ENCODE measurements at places on chromosomes 5 and 9.
A peak's percentile ranks its signal among the peaks of the same experiment; 100 is the strongest.

DNA sequence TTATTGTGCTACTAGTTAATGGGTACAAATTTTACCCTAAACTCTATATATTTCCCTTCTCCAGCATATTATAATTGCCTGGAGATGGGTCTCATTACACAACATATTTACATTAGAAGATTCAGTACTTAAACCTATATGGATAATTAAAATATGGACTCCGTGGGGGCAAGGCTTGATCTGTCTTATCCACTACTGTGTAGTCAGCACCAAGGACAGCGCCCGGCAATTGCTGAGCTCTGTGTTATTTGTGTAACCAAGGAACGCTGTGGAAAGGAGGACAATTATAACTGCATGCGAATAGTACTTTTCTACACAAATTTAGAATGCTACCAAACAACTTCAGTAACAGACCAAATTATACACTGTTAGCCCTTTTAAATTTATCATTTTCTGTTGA lies 77.7 kb downstream of the DNAH5 start:
- DNase-seq, result peak; percentile 11

- DNase-seq, result no peak
These were observed 88.3 kb downstream of the PHF2 start for GRCh38 chr9:93664549-93665120.

GRCh38 chr5:124735169-124735858 lies 11.1 kb downstream of the ZNF608 start:
- peak; percentile 69 for DNase-seq

DNA sequence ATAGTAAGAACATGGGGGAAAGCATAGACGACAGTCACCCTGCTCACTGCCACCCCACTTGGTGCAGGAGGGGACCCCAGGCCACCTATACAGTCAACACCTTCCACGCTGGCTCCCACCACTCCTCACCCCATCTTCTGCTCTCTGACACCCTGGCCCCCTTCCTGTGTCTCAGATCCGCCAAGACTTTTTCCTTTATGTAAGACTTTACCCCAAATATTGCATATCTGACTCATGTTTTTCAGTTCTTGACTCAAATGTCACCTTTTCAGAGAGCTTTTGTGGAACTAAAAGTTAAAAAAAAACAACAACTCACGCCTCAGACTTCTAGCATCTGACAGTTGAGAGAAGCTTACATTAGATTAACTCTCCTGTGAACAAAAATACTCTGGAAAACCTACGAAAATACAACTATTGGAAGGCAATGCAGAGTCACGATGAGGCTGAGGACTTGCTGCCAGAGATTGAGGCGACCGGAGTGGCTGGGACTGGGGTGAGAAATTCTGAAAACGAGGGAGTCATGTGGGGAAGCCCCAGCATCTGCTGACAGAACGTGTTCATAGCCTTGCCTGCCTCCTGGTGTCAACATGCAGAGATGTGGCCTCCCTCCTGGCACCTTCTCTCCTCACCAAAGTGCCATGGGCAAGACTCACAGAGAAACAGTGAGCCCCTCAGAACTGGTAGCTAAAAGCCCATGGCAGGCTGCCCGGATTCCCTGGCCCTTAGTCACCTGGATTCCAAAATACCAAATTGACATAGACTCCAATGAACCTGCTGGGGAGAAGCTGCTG lies 22.4 kb upstream of the FCN2 start:
- DNase-seq, result no peak

DNA sequence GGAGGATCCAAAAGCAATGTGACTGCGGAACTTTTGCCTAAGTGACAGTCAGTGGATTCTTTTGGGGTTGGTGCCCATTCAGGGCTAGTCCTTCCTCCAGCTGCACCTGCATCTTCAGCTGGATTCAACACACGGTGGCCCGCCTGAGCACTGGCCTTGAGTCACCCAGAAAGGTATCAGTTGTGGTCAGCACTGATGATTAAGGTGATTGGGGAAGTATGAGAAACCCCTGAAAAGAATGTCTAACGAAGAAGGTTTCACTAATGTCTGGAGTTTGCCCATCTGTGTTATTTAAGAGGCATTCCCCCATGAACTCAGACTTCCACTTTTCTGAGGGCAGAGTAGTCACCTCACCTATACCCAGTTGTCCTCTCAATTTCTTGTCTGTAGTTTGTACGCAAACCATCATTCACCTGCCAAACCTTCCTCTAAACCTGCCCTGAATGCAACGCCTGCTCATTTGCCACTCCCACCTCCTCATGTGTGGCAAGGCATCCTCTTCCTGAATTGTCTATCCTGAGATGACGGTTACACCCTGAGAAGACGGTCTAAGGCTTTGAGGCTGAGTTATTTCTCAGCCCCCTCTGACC lies 27.2 kb downstream of the CSF2 start:
- no peak for DNase-seq

DNA sequence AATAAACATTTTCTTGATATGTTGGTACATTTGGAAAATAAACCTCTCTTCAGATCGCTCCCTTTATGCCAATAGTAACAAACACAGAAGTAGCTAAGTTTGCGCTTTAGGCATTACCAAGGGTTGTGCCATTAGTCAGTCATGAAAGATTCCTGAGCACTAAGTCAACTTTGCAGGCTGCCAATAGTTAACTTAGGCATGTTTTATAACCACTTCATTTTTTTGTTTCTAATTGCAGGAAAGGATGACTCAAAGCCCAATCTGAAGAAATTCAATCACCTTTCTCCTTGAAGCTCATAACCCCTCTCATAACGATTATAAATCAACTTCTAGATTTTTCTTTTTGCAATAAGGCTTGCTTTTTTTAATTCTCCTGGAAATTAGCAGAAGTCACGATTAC lies 517.0 kb downstream of the AGTPBP1 start:
- no peak for DNase-seq

DNA sequence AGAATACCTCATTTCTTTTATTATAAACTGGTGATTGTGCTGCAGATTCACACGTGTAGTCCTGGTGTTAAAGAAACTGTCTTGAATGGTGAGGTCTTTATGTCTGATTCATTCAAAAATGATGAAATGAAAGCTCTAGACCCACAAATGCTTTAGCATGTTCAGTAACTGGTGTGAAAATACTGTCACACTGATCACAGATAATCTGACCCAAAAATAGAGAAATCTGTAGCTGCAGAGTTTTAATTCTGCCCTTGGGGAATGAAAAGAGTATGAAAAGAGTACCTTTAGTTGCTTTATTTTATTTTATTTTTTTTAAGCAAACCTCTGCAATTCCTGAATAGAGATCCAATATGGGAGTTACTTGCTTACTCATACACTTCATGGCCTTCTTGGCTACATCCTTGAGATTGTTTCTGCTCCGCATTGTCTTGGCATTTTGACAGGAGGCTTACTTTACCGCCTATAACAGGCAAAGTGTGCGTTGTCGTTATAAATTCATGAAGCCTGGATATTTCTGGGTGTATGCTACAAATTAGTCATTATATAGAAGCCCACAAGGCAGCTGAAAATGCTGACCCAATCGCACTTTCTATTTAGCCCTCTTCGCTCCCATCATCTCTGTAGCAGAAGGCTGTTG lies 2.7 kb downstream of the RGMB start:
- no peak for DNase-seq

GRCh38 chr9:131203431-131204218 lies 72.7 kb downstream of the FAM78A start:
- DNase-seq, result no peak

DNA sequence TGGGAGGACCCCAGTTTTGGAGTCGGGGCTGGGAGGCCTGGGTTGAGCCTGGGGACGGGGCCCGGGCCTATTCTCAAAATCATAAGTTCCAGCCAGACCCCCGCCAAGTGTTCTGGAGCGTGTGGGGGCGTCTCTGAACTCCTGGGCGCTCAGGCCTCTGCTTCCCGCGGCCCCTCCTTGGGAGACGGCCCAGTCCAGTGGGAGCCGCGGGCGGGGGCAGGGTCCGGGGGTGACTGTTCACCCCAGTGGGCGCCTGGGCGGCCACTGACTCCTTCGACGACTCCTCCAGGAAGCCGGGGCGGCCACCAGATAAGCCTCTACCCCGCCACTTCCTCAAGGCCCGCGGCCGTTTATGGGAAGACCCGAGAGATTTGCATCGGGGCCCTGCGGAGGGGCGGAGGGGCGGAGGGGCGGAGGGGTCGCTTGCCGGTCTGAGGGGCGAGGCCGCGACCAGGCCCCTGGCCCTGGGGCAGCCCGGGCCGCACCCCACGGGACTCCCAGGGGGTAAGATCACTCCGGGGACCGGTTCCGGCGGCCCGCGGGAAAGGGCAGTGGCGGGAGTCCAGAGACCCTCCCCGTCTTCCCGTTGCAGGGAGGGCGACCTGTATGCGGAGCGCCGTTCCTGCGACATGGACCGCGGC lies 655 bp downstream of the TOR4A start:
- no peak for DNase-seq

DNA sequence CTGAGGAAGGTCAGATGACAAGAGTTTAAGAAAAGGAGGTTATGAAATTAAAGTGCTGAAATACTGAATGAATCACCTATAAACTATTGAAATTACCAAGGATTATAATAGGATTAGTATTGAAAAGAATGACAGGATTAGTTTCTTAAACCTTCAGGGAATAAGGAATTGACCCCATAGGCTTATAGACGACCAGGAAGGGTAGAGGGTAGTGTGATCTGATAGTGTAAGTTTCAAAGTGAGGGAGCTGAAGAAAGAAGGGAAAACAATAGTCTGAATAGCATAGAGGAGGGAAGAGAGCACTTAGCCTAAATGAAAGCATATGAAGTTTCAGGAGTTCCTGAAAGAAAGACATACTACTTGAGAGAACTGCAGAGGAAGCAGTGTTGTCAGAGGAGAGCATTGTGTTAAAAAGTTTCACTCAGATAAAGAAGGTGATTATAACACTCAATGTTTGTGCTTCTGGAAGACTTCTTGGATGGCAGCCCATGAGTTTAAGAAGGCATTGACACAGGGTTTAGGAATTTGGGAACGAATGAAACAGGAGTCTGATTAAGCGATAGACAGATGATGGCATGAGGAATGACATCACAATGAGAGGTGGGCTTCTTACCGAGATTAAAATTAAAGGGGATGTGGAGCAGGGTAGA lies 557.9 kb upstream of the GRAMD2B start:
- DNase-seq, result no peak

- no peak for DNase-seq
These were observed 362.7 kb upstream of the ADAMTS16 start for GRCh38 chr5:4777435-4777834.

DNA sequence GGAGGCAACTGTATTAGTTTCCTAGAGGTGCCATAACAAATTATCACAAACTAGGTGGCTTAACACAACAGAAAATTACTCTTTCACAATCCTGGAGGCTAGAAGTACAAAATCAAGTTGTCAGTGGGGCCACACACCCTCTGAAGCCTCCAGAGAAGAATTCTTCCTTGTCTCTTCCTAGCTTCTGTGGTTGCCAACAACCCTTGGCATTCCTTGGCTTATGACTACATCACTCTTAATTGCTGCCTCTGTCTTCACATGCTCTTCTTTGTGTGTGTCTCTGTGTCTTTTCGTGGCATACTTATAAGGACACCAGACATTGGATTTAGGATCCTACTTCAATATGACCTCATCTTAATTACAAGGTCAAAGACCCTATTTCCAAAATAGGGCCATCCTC lies 327.5 kb downstream of the CHSY3 start:
- DNase-seq, result no peak

- DNase-seq, result no peak
These were observed 89.5 kb upstream of the FSTL4 start for GRCh38 chr5:133701871-133702270.

DNA sequence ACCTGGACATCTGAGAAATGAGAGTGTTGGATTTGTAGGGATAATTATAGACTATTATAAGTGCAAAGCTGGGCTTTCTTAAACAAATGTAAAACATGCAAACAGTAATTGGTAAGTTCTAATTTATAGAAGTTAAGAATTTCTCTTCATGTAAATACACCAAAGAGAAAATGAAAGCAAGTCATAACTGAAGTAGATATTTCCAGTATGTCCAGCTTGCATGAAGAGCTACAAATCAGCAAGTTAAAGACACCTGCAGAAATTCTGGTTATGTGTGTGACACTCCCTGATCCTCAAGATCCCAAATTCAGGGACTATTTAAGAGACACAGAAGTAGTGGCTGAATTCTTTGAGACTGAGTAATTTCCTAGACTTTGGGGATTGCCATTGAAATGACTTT lies 308.9 kb downstream of the TLE4 start:
- no peak for DNase-seq

DNA sequence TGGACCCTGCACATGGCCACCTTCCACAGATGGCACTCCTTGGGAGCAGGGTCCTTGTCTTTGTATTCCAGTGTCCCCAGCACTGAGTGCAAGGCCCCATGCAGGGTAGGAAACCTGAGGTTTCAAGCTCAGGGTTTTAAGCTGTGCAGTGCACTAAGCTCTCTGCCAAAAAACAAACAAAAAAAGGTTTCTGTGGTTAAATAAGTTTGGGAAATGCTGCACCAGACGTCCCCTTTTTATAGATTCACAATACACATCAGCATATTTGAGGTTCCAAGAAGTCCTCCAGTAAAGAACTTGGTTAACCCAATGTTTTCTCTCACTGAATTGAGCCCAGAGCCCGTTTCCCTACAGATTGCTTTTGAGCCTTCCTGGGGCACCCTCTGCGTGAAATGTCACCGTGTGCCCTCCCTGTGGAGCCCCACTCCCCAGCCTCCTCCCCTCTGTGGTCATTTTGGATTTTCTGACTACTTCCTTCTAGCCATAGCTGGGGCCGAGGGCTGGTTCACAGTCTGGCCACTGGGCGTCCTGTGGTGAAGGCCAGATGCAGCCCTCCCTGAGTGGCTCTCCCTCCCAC lies 17.1 kb downstream of the DELE1 start:
- no peak for DNase-seq

- no peak for DNase-seq
These were observed 166.1 kb downstream of the RNF180 start for GRCh38 chr5:64331597-64332277.

GRCh38 chr9:85302938-85303756 lies 438.6 kb downstream of the AGTPBP1 start:
- DNase-seq, result no peak

DNA sequence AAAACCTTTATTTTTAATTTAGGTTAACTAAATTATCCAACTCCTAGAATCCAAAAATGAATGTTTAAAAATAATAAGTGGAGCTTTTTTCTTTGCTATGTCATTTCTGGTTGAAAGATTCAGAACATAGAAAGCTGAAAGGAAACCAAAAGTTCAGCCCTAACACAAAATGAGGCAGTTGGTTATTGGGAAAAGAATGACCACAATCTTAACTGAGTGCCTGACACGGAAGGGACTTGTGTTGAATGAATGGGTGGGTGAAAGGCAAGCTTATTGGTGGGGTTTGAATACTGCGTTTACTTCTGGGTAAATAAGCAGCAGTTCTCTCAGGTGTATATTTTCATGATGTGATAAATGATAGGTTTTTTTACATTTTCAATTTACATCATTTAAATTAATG lies 243.5 kb downstream of the IRX1 start:
- DNase-seq, result no peak

Measured in GM04504 (cell line).